ENCODE measurements at places on chromosomes 4 and X.

GRCh38 chr4:138223231-138223910 is 18.8 kb downstream of the SLC7A11 start:
- DNase-seq: no peak

- DNase-seq: no peak
Measured at GRCh38 chr4:102862016-102862415, 6.8 kb upstream of the CISD2 start.

GRCh38 chrX:72245461-72246089 is 6.7 kb upstream of the ERCC6L start:
- peak; percentile 8 for DNase-seq

DNA sequence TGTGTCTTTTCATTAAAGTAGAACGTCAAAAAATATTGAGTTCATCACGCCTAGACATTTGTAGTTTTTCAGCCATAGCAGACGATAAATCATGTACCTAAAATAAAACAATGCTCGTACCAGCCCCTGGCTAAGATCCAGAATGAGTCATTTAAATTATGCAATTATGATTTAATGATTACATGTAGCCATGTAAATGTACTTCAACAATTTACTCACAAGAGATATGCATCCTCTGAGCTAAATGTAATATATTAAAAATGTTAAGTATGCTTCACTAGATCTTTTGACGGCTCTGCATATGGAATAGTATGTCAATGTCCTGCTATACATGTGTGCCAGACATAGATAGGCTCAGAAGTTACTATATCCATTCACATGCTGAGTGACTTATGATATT is 1077.8 kb downstream of the ARAP2 start:
- DNase-seq: no peak

GRCh38 chr4:88033309-88033708 is 25.9 kb downstream of the PKD2 start:
- DNase-seq: no peak

DNA sequence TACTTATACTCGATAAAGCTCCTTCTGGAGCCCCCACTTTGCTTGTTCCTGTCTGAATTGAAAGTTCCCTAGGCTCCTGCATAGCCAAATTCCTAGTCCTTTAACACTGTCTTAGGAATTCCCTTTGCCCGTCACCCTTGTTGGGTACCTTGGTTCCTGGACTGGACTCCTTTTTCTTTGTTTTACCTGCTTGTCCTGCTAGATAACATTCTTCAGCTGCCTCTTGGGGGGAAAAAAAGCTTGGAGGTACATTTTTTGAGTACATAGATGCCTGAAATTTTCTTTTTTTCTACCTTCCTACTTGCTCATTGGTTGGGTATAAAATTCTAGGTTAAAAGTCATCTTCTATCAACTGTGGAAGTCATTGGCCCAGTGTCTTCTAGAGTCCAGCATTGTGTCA is 154.8 kb upstream of the RAPGEF2 start:
- no peak for DNase-seq

Measured in stimulated activated CD8-positive, alpha-beta memory T cell treated with anti-CD3 and anti-CD28 coated beads, Interleukin-2, amount 100 ng/mL, for 1 hour (primary cell).